ENCODE measurements at places on chromosomes 13 and 19.

GRCh38 chr19:11971041-11971440 lies 6.2 kb downstream of the ZNF763 start:
- no peak for DNase-seq

GRCh38 chr13:66113882-66114526 lies 1116.1 kb downstream of the PCDH9 start:
- no peak for DNase-seq

DNA sequence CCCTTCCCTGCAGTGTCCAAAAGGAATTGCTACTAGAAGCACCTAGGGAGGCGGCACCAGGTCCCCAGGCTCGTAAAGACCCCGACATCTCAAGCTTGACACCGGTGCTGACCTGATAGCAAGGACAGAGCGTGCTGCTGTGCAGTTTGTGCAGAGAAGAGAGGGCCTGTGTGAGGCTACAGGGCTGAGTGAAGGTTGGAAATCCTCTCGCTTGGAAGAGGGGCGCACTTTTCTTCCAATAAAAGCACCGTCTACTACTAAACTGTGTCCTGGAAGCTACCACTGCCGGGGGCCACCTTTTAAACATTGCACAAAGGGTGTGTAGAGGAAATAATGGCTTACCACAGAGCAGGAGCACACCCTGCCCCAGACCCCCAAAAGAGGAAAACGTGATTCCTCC lies 11.0 kb downstream of the TMEM272 start:
- DNase-seq, result no peak

DNA sequence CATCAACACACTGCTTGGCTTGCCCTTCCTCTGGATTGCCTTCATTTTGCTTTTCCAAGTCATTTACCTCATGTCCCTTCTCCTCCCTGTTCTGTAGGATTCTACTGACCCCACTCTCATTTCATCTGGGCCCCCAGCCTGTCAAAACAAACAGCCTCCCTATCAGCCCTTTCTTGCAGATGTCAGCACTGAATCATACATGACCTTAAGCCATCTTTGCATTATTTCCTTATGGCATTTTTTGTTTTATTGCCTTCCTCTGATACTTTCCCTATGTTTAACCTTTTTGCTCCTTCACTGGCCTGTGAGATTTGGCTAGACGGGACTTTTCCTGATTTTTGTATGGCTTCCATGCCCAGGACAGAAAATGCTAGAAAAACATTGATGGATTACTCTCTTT lies 8.7 kb downstream of the LRCH1 start:
- DNase-seq, result no peak

- no peak for DNase-seq
These were observed 27.3 kb downstream of the DNMT1 start for GRCh38 chr19:10167459-10167858.

Measured in kidney glomerular epithelial cell (primary cell).